ENCODE measurements at places on chromosomes 1 and 21.

DNA sequence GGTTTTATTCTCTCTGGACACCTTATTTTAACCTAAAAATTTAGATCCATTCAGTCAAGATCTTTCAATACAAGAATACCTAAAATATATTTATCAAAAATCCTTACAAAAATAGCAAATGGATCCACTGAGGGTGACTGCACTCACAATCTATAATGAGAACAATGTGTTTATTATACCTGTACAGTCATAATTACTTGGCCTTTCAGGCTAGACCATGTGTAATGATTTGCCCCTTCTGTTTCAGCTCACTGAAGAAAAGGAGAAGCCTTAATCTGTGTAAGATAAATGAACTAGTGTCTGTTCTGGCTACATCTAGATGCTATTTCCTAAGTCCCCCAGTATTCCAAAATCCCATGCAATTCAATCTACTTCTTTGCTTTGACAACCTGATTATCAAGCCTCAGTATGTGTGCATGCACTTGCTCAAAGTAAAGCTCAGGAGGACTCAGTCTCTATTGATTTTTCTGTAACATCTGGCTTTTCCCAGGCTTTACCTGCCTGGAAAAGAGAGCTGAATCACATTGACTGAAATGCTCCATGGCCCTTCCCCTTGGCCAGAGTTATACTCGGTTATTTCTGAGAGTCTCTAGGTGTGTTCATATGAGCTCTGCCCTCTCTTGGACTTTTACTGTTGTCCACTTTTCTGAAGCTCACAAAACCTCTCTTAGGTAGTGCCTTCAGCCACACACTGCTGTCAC, 27.6 kb downstream of the CRP start:
- DNase-seq, result no peak

DNA sequence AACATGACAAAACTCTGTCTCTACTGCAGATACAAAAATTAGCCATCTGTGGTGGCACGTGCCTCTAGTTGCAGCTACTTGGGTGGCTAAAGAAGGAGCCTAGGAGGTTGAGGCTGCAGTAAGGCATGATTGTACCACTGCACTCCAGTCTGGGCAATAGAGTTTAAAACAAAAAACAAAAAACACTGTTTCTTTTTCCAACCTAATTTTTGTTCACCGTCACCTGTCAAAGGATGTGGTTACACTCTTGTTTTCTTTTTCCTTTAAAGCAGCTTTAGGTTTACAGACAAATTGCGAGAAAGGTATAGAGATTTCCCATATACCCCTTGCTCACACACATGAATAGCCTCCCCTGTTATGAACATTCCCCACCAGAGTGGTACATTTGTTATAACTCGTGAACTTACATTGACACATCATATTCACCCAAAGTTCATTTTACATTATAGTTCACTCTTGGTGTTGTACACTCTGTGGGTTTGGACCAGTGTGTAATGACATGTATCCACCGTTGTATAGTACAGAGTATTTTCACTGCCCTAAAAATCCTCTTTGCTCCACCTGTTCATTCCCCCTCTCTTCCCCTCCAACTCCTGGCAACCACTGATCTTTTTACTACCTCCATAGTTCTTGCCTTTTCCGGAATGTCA, 26.2 kb downstream of the SMG7 start:
- no peak for DNase-seq

- no peak for DNase-seq
Measured at GRCh38 chr1:207978441-207978840, 67.5 kb upstream of the CD34 start.

- no peak for DNase-seq
Measured at GRCh38 chr1:168706391-168706992, 22.5 kb downstream of the DPT start.

DNA sequence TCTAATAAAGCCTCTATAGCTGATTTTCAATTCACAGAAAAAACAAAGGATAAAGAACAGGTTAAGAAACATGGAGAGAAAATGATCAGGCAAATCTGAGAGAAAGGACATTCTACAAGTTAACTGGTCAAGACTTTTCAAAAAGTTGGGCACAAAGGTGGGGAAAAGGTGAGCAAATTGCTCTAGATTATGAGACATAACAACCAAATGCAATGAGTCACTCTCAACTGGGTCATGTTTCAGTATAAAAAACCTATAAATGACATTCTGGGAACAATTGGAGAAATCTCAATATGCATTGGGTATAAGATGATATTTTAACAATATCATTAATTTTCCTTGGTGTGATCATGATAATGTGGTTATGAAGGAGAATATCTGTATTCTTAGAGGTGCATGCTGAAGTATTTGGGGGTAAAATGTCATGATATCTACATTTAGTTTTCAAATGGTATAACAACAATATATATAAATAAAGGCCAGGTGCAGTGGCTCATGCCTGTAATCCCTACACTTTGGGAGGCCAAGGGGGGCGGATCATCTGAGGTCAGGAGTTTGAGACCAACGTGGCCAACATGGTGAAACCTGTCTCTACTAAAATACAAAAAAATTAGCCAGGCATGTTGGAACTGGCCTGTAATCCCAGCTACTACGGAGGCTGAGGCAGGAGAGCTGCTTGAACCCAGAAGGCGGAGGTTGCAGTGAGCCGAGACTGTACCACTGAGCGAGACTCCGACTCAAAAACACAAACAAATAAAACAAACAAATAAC, 27.0 kb downstream of the ANKRD13C start:
- no peak for DNase-seq

DNA sequence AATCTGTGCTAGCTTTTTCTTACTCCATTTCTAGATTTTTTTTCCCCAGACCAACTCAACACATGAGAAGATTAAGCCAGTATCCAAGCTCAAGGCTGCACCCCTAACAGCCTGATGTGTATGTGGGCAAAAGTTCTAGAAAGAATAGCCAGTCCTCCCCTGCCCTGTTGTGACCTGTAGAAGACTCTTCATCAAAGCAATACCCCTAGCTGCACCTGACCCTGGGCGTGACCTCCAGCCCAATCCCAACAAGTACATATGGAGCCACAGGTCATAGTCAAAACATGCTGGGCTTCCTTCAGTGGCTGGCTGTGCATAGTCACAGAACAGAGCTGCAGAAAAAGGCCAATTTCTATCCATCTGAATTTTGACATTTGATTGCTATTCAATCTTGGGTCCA, 72.5 kb downstream of the ATP1A1 start:
- no peak for DNase-seq
